ENCODE measurements at places on chromosomes 4 and X.

GRCh38 chrX:8913655-8914409 lies 112.6 kb upstream of the FAM9A start:
- DNase-seq, result peak; percentile 97

DNA sequence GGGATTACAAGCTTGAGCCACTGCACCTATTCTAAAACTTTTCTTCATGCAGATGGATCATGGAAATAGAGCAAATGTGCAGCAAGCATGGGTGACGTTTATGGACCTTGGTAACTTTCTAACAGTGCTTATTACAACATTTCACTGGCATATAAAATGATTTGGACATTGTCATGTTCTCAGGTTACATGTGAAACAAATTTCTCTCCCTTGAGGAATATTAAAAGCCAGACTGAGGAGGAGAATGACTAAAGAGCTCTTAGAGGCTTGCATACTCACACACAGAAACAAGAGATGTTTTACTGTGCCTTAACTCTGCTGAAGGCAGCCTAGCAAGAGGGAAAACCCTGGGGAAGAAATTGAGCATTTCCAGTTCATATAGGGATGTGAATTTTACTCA lies 38.6 kb upstream of the GPR101 start:
- DNase-seq, result no peak

DNA sequence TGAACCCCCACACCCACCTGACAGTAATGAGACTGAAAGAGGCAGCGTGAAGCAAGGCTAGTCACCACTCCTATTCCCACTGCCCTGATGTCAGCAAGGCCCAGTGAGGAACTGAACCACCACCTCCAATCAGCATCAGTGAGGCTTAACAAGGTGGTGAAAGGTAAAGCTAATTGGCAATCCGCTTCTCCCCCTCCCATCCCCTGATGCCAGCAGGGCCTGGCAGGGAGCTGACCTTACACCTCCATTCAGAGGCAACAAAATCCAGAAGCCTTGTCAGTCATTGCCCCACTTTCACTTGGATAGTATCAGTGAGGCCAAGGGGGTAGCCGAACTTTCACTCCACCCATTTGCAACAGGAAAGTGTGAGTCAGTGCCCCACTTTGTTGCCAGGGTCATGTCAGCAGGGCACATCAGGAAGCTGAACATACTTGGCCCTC lies 60.8 kb downstream of the AWAT2 start:
- DNase-seq, result no peak

GRCh38 chr4:112847045-112847444 lies 202.4 kb upstream of the ANK2 start:
- DNase-seq, result no peak

DNA sequence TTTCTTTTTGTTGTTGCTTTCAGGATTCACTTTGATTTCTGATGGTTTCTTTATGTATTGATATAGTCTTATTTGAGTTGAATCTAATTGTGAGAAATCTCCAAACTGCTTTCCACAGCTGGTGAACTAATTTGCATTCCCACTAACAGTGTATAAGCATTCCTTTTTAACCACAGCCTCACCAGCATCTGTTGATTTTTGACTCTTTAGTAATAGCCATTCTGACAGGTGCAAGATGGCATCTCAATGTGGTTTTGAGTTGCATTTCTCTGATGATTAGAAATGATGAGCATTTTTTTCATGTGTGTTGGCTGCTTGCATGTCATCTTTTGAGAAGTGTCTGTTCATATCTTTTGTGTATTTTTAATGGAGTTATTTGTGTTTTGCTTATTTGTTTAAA lies 1023.1 kb downstream of the SH3BGRL start:
- DNase-seq, result no peak

DNA sequence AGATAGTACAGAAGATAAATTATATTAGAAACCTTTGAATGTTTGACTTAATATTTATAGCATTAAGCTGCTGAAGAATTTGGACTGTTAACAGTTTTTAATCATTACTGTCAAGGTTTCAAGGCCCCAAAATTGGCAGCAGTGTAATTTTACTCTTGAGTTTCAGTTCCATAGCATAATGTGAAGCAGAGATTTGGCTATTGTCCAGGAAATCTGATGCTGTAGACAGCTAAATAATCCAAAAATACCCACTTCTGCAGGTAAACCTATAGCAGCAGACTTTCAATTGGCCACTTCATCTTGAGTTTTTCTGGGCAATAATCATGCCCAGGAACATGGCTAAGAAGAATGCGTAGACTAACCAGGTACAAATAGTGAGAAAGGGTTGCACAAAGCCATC lies 85.0 kb downstream of the RCHY1 start:
- peak; percentile 20 for DNase-seq

GRCh38 chrX:7993873-7994272 lies 66.7 kb upstream of the PNPLA4 start:
- DNase-seq, result no peak

Data from muscle of leg (tissue), 16 donors.